Globus pallidus (tissue), 1 donor: ENCODE measurements at places on chromosomes 2 and 18.

DNA sequence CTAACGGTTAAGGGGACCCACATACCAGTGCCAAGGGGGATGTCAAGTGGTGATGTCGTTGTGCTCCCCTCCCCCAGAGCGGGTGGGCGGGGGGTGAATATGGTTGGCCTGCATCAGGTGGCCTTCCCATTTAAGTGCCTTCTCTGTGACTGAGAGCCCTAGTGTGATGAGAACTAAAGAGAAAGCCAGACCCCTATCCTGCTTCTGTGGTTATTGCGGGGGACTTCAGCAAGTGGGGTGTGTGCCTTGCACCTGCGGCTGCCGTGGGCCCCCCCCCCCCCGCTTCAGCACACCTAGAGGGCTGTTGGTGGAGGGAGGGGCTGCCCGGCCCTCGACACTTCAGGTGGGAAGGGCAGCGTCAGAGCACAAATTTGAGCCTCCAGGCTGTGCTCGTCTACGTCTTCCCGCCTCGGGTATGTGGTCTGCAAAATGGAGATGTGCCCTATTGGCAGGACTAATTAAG is 6.1 kb downstream of the CTDSP1 start:
- no peak for DNase-seq

DNA sequence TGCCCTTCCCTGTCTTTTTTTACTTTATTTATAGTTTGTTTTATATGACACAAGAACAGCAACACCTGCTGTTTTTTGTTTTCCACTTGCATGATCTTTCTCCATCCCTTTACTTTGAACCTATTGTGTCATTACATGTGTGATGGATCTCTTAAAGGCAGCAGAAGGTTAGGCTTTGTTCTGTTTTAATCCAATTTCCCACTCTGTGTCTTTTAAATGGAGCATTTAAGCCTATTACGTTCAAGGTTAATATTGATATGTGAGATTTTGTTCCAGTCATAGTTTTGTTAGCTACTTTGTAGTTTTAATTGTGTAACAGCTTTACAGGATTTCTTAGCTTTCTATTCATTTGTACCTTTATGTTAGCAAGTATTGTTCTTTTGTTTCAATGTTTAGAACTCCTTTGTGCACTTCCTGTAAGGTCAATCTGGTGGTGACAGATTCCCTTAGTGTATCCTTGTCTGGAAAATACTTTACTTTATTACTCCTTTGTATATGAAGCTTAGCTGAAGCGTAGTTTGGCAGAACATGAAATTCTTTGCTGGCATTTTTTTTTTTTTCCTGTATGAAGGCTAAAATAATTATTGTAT is 1443.0 kb upstream of the LRRTM1 start:
- DNase-seq = no peak

GRCh38 chr2:72098935-72099334 is 48.7 kb downstream of the CYP26B1 start:
- DNase-seq = no peak

DNA sequence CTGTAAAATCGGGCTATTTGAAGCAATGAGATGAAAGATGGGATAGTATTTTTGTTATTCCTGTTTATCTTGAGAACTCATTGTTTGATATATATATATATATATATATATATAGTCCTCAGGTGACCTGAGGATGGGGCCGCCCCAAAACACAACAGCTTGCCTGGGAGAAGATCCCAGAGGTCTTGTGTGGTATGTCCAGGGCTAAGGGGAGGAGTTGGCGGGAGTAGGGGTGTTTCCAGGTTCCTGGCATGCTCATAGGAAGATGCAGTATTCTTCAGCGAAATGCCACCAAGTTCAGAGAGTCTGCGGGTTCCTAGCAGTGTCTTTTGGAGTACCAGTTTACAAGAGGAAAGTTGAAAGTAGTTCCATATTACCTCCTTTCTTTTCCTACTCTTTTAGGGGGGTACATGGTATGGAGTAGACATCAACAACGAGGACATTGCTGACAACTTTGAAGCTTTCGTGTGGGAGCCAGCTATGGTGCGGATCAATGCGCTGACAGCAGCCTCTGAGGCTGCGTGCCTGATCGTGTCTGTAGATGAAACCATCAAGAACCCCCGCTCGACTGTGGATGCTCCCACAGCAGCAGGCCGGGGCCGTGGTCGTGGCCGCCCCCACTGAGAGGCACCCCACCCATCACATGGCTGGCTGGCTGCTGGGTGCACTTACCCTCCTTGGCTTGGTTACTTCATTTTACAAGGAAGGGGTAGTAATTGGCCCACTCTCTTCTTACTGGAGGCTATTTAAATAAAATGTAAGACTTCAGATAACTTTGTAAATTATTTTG is 18.3 kb downstream of the CCT7 start:
- DNase-seq = no peak

- DNase-seq = no peak
Observed at GRCh38 chr2:216787851-216788540, 71.9 kb downstream of the TNP1 start.

- no peak for DNase-seq
Observed at GRCh38 chr2:160859096-160859495, 301.1 kb upstream of the TANK start.

GRCh38 chr2:8009010-8009597 is 672.8 kb upstream of the ID2 start:
- no peak for DNase-seq

GRCh38 chr2:201847481-201847880 is 41.1 kb downstream of the CDK15 start:
- no peak for DNase-seq

DNA sequence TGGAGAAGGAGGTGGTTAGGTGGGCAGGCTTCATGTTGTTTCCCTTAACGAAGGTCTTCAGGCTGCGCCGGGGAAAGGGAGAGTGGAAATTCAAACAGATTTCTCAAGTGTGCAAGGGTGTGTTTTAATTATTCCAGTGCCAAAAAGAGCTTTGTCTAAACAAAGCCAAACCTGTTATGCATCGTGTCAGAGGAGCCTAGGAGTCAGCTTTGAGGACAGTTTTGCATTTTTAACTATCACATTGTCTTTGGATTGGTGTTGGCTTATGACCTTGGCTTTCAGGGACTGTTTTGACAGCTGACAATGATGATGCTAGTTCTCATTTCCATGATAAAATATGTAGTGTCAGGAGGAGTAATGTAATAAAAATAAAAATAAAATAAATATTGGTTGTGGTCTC is 144.8 kb downstream of the LDLRAD4 start:
- no peak for DNase-seq

GRCh38 chr18:37516361-37516853 is 49.2 kb downstream of the CELF4 start:
- no peak for DNase-seq

DNA sequence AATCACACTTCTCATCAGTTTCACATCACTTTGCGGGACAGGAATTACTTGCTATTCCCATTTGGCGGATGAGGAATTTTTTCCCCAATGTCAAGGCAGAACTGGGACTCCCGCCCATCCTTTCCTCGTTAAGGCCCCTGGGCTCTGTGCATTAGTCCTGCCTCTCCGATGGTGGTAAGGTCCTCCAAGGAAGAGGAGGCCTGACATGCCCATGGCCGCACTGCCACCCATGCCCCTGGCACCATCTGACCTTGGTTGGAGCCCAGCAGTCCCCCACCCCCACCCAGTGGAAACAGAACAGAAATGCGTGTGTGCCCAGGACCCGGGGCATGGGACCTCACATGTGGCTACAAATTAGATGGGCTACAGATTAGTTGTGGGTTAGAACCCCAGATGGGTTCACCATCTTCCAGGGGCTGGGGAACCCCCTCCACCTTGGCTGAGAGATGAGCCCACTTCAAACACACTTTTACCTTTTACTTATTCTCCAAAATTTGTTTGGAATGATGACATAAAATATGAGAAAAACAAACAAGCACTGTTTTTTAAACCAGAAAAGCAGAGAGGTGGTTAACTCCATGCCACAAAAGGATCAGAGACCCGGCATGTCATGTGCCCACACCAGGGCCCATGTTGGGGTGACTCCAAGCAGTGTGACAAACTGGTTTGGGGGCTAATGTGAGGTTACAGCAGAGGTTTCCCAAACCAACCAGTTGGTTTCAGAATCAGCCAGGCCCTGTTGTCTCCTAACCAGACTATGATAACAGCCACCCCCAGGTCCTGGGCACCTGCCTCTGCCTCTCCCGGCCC is 11.0 kb upstream of the DUSP2 start:
- no peak for DNase-seq

DNA sequence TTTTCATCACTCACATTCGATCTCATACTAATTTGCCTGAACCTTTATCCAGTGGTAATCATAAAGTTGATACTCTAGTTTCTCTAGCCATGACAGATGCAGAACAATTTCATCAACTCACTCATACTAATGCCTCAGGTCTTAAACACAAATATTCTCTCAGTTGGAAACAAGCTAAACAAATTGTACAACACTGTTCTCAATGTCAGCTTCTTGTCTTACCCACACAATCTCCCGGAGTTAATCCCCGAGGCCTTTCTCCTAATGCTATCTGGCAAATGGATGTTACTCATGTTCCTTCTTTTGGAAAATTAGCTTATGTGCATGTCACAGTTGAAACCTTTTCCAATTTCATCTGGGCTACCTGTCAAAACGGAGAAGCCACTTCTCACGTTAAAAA is 11.5 kb upstream of the CNOT11 start:
- DNase-seq = no peak

DNA sequence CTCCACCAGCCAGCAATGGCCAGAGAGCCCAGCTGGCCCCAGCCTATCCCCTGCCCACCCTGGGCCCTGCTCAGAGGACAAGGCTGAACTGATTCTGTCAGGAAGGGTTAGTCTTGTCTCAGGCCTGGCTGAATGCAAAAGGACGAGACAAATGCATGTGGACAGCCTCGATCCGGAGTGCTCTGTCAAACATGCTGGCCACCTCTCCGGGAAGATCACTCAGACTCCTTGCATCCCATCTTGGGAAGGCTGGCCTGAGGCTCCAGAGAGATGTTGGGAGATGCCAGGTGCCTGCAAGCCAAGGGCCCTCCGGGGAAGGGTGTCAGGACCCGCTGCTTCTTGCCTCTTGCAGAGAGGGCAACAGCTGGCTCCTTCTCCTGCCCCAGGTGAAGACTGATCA is 20.2 kb upstream of the C1QL2 start:
- DNase-seq = no peak

DNA sequence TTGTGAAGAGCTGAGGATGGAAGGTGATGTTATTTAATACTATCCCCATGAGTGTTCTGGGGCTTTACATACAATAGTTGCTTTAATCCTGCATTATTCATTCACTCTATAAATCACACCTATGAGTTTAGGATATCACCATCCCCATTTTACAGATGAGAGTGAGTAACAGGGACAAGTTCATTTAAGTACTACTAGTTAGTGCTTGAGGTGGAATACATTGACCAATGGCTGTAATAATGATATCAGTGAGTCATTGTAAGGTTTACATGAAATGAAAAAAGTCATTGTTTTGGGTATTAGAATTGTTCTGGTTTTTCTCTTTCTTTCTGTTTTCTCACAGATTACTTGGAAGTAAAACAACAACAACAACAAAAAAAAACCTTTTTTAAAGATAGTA is 42.5 kb downstream of the TANC1 start:
- DNase-seq = no peak

GRCh38 chr18:23538001-23538400 is 34.7 kb downstream of the RMC1 start:
- DNase-seq = no peak

DNA sequence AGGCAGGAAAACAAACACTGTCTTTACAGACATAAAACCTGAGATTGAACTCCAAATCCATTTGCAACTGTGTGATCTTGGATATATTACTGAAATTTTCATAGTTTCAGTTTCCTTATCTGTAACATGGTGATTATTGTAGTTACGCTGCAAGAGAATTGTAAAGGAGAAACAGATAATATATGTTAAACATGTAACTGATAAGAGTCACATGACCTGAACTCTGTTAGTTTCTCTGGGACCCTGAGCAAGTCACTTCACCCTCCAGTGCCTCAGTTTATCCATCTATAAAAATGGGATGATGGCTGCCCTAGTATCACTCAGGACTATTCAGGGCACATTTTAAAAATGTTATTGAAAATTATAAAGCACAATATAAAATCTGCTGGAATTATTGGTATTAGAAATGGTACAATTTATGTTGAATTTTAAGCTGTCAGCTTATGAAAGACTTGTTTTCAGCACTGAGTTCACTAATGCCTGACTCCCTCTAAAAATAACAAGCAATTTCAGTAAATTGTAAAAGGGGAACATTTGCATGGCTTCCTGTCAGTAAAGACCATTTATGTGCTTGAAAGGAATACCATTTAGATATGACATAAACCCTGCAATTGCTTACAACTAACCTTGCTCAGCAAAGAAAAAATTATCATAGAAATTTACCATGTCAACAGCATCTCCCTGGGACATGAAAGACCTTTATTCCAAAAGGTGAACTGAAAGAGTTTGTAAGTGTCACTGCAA is 393.5 kb downstream of the RAD51AP2 start:
- DNase-seq = no peak

GRCh38 chr2:131641414-131642206 is 113.9 kb downstream of the CCDC74A start:
- DNase-seq = no peak

DNA sequence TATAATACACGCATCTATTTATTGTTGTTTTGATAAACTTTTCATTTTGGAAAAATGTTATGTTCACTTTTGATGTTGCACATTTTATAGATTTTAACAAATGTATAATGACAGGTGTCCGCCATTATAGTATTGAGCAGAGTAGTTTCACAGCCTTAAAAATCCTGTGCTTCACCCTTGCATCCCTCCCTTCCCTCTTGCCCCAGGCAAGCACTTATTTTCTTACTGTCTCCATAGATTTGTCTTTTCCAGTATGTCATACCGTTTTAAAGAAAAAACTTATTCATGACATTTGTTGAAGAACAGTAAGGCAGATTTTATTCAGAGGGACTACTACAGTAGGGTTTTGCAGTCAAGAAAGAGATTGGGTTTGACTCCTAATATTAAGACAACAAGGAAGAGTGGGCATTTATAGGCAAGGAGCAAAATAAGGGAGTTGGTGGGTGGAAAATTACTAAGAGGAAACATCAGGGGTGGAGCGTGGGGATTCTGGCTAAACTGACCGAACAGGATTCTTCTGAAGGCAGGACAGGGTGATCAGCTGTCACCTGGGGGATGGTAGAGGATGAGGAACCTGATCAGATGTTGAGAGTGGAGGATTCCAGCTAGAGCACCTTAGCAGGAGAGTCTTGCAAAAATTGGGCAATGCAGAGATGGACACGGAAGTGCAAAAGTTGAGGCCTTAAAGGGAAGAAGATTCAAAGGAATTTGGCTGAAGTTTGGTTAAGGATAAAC is 108.8 kb downstream of the NCK2 start:
- no peak for DNase-seq

DNA sequence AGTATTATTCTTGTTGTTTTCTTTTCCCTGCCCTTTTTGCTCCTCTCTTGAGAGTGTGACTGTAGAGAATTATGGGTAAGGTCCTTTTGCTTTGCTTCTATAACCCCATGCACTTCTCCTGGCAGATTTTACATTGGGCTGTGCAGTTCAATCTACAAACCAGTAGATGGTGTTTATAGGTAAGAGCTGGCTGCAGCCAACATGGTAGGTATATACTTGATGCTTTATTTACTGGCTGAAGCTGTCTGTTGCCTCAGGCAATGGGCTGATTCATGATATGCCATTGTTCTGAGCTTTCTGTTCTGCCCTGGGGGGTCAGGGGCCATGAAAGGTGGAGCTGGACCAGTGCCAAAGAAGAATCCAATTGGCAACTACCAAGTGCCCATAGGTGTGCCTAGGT is 48.3 kb upstream of the MYL1 start:
- DNase-seq = no peak
